ENCODE measurements at places on chromosomes 11 and 22. TPM values are rescaled to one million over a fixed set of nuclear protein-coding genes. Genes with fewer than 3 reads are reported as not detected.
A peak's percentile ranks its signal among the peaks of the same experiment; 100 is the strongest.

Gene KRTAP5-8
- polyA plus RNA-seq = 1.8 TPM

Gene DCDC1
- polyA plus RNA-seq = 0.39 TPM

Gene SCN2B
- polyA plus RNA-seq = 0.54 TPM

Gene TEAD1
- 7.6 TPM for polyA plus RNA-seq

Gene MICAL2
- 7.8 TPM for polyA plus RNA-seq

Gene XKR3
- polyA plus RNA-seq = not detected

Gene MYBPC3
- polyA plus RNA-seq = 0.52 TPM

Gene CALCA
- polyA plus RNA-seq = 29.8 TPM

Gene CYP2R1
- polyA plus RNA-seq = 18.5 TPM

Gene VWCE
- polyA plus RNA-seq = 0.32 TPM

Gene ME3
- 32.2 TPM for polyA plus RNA-seq

- DNase-seq = peak; percentile 74
Measured at GRCh38 chr11:61627850-61628661, 47.2 kb upstream of the SYT7 start.

DNA sequence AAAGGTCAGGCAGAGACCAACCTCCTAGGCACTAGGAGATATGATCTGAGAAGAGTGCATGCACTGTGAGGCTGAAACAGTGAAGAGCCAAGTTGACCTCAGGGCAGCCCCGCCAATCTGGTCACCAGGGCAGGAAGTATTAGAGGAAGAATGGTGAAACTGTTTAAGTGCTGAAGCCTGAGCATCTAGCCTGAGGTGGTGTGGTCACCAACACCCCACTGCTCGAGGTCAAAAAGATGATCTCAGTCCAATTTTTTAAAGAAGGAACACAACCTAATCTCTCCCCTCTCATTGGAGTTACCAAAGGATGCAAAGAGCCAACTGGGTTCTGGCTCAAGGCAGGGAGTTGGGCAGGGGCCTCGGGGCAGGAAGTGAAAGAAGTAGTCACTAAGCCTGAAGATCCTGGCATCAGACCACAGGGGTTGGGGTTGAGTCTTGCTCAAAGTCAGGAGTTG is 4.0 kb downstream of the APBB1 start:
- no peak for DNase-seq

DNA sequence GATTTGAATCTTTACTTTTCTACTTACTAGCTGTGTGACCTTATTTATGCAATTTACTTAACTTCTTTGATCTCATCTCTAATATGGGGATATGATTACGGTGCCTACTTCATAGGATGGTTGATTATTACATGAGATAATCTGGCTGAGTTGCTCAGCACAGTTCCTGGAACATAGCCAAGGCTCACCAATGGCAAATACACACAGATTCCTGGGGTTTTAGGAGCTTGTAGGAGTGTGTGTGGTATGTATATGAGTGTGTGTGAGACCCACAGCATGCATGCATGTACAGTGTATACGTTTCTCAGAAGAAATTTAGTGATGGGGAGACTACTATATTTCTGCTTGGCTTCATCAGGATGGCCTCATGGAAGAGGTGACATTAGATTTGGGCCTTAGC is 256.9 kb downstream of the KIRREL3 start:
- no peak for DNase-seq

- DNase-seq = no peak
Measured at GRCh38 chr11:101445761-101446160, 138.0 kb downstream of the TRPC6 start.

GRCh38 chr22:24232725-24233124 is 12.2 kb downstream of the GGT5 start:
- peak; percentile 65 for DNase-seq

DNA sequence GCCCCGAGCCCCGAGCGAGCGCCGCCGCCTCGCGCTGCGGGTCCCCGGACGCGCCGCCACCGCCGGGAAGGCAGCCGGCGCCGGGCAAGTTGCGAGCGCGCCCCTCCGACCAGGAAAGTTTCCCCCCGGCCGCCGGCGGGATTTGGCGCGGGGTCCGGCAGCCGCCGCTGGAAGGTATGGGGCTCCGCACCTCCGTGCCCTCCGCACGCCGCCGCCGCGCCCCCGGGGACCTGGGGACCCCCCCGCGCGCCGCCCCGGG is 281 bp downstream of the TSPAN18 start:
- no peak for DNase-seq

DNA sequence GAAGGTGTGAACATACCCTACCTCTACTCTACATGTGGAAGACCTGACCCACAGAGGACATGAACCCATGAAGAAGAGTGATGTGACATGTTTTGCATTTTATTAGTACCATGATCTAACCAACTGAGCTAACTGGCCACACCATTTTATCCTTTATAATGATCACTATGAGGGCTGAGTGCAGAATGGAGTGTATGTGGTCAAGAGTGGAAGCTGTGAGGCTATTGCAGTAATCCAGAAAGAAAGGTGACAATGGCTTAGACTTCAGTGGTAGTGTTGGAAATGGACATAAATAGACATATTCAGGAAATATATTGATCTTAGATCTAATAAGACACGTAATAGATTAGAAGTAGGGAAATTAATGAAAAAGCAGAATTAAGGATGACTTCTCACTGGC is 3.8 kb downstream of the SRSF8 start:
- DNase-seq = no peak

- no peak for DNase-seq
Measured at GRCh38 chr11:46778416-46778815, 59.4 kb downstream of the F2 start.

DNA sequence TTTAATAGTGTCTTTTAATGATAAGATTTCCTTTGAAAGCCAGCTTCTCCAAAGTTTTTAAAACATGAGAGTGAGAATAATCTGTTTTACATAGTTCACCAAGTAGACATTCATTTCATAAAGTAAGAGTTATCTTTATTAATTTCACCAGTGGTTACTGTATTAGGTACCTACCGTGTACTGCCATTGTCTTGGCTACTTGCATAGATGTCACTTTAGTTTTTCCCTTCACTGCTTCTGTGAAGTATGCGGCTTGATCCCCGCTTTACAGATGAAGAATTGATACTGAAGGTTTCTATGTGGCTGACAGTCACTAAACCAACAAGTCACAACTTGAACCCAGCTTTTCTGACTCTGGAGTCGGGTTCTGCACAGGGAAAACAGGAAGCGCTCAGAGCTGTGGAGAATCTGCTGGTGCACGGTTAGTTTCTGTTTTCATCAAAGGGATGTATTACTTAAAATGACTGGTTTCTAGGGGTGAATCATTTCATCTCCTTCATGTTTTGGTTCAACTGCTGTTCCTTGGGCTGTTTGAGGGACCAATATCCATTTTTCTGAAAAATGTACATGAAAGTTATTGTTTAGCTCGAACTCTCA is 39.3 kb upstream of the MYO18B start:
- DNase-seq = no peak

GRCh38 chr11:119892311-119892808 is 163.4 kb upstream of the NECTIN1 start:
- no peak for DNase-seq

GRCh38 chr22:44524806-44525205 is 26.8 kb upstream of the RTL6 start:
- DNase-seq = no peak

- DNase-seq = no peak
Measured at GRCh38 chr22:17012267-17012666, 4.2 kb upstream of the GAB4 start.

DNA sequence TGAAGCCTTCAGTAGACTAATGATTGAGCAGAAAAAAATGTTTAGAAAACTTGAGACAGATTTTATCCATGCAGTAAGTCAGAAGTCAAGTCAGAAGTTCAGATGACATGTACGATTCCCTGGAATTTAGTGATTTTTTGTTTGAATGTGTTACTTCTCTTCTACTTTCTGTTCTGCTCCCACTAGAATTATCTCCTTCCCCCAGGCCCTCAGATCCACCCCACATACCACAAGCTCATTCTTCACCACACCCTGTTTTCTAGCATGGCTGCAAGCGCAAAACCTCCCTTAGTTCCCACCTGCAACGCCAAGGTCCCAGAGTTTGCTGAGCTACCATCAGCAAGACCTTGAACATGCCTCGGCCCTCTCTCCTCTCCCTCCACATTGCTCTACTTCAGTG is 64.1 kb downstream of the KCNJ1 start:
- no peak for DNase-seq

DNA sequence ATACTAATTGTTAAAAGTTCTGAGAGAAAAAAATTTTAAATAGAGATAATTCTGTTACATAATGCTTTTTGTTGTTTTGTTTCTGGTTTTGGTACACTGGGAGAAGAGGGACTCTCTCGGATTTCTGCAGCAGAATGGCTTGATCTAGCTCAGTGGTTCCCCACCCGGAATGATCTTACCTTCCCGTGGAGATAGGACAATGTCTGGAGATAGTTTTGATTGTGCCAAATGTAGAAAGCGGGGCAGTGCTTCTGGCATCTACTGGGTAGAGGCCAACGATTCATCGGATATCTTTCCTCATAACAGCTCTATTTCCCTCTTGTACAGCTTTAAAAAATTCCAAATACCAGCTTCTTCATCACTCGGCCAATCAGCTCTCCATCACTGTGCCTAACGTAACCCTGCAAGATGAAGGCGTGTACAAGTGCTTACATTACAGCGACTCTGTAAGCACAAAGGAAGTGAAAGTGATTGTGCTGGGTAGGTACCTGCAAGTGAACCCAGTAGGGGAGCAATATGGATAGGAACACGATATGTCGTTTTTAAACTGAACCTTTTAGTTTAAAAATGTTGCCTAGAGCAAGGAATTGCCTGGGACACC is 13.2 kb downstream of the CRTAM start:
- no peak for DNase-seq

- DNase-seq = no peak
Measured at GRCh38 chr11:61574611-61575010, 6.3 kb downstream of the SYT7 start.

DNA sequence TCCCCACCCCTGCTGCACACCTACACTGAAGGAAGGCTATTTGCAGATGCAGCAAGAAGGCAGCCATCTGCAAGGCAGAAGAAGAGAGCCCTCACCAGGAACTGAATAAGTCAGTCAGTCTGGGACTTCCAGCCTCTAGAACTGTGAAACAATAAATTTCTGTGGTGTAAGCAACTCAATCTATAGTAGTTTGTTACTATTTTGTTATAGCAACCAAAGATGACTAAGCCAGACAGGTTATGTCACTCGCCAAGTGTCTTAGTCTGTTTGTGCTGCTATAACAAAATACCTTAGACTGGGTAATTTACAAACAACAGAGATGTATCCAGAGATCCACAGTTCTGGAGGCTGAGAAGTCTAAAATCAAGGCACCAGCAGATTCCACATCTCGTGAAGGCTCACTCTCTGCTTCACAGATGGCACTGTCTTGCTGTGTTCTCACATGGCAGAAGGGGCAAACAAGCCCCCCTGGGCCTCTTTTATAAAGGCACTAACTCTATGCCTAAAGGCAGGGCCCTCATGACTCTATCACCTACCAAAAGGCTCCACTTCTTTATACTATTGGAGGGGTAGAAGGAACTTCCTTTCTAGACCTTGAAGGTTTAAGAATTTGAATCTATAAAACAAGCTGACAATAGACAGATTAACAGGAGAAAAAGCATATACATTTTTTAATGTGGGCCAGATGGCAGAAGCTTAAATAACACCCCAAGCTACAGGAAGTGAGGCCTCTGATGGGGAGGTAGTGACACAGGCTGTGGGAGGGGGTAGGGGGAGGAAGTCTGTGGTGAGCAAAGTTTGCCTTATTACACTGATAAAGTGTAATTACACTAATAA is 12.3 kb downstream of the APOL6 start:
- no peak for DNase-seq

GRCh38 chr11:134349802-134350355 is 18.1 kb downstream of the GLB1L2 start:
- peak; percentile 1 for DNase-seq

DNA sequence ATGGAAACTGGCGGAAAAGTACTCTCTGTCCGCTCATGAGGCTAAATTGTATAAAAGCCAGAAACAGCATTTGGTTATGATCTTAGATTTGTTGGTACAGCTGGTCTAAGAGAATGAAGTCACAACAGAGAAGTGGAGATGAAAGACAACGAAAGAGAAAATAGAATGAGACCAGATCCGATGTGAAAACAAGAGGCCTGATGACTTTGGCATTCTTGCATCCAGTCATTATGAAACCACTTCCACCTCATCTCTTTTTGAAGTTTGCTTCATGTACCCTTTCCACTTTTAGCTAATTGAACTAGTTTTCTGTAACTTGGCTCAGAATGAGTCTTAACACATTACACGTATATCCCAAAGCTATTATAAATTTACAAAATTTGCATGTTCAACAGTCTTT is 1431.7 kb downstream of the LRRC4C start:
- no peak for DNase-seq

DNA sequence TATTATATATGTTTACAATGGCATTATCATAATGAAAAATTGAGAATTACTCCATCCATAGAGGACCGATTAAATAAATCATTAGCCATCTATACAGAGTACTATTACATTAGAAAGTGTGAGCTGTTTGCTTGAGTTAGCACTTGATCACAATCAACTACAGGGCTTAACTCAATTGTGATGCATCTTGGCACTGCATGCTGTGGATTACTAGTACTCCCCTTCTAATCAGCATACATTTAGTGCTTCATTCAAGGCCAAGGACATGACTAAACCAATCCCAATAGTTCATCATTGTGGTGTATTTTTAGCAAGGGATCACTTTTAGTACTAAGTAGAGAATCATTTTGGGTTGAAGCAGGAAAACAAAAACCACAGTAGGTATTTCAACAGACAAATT is 23.5 kb upstream of the ARHGAP42 start:
- DNase-seq = no peak

DNA sequence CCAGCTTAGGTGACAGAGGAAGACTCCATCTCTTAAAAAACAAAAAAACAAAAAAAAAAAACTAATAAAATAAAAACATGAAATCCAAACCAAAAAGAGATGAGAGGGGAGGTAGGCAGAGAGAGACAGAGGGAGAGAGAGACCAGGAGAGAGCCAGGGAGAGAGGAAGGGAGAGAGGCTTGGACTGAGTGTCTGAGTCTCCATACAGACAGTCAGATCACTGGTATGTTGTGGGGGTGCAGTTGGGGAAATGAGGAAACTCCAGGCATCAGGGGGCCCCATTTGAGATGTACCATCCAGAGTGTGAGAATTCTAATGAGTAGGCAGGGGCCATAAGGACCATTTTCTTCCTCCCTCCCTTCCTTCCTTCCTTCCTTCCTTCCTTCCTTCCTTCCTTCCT is 53.1 kb upstream of the SEPTIN5 start:
- no peak for DNase-seq

- DNase-seq = peak; percentile 25
Measured at GRCh38 chr11:62444835-62445234, 26.0 kb downstream of the SCGB1A1 start.

- DNase-seq = no peak
Measured at GRCh38 chr22:49015993-49016908, 811.4 kb downstream of the BRD1 start.

Measured in kidney (tissue), 22 donors.